ENCODE measurements at places on chromosomes 6 and 20.

DNA sequence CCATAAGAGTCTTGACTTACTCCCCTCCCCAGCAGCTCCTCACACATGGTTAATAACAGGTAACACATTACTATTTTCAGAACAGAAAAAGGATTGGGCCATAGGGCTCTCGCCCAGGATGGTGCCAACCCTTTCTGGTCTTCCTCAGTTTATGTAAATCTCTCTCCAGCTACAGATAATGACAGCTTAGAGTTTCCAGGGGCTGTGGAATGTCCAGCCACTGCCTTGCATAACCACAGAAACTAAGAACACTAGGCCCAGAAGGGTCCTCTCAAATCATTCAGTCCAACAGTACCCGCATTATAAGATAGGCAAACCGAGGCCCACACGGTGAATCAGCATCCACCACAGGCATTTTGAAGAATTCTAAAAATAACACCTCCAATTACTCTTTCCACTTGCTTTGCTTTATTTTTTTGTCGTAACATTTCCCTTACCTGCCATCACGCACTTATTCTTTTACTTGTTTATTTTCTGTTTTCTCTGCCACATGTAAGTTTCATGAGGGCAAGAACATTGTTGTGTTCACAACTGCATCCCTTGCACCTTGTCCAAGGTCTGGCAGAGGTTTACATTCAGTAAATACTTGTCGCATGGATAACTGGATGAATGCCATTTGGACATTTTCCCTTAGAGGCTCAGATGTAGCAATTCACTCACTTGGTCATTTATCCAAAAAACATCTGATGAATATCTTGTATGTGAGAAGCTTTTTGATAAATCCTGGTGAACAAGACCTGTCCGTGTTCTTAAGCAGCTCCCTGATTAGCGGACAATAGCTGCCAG is 6.4 kb upstream of the SDC4 start:
- DNase-seq, result no peak

DNA sequence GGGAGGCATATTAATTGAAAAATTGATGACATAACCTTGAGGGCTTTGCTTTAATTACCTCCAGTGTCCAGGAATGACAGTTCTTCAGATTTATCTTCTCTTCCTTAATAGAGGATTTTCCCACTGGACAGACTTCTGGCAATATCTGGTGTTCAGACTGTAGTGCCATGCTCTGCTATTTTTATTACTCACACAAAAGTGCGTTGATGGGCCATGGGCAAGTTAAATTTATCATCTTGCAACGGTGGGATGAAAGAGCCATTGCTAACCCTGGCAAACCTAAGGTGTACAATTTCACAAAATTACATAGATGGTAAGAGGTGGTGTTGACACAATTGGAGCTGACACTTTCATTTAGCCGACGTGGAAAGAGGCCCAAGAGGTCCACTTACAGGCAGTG is 253.7 kb upstream of the PLCB4 start:
- DNase-seq, result no peak

DNA sequence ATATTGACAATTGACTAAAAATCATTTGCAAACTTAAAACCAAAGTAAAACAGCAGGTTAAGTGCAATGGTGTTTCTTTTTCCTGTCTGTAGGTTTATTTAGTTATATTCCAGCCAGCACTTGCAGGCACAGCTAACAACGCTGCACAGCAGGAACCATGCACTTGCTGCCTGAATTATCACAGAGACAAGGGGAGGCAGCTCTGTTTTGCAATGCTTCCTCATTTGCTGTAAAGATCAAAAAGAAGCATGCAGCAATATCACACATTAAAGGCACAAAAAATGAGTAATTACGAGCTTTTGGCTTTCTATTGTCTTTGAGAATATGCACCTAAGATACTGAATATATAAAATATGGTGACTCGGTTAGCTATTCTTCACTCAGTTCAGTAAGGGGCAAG is 241.9 kb downstream of the EPHA7 start:
- DNase-seq, result no peak

DNA sequence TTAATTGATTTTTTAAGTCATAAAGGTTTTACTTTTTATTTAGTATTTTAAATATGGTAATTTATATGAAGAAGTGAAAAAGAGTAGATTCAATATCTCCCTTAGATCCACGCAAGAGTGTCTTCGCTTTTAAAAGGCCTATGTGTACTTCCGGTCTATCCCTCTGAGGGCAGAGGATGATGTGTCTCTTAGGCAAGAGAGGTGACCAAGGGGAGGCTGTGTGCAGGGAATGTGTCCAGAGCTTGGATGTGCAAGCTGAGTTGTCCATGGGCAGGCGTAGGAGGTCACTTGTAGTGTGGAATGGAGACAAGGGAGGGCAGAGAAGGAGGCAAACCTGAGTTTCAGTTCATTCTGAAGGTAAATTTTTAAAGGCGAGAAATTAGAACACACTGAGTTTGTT is 113.9 kb downstream of the CRYBG1 start:
- DNase-seq, result no peak

GRCh38 chr6:162638931-162639574 is 88.5 kb downstream of the PRKN start:
- no peak for DNase-seq

- DNase-seq, result no peak
These were observed 186.7 kb downstream of the GJA10 start for GRCh38 chr6:90080876-90081481.

DNA sequence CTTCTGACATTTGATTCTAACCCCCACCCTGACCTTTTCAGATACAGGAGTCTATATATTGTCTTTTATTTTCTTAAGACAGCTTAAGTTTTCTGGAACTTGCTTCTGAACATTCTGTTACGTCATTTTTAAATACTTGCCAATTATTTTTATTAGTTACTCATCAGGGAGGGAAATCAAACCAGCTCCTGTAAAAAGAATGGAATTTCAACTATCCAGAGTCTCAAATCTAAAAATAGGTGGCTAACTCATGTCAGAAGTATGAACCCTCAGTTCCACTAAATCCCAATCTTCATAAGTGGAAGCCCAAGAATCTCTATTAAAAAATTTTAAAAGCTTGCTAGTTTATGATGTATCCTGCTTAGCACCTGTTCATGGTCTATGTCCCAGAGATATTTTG is 900.0 kb downstream of the KIF16B start:
- DNase-seq, result no peak

DNA sequence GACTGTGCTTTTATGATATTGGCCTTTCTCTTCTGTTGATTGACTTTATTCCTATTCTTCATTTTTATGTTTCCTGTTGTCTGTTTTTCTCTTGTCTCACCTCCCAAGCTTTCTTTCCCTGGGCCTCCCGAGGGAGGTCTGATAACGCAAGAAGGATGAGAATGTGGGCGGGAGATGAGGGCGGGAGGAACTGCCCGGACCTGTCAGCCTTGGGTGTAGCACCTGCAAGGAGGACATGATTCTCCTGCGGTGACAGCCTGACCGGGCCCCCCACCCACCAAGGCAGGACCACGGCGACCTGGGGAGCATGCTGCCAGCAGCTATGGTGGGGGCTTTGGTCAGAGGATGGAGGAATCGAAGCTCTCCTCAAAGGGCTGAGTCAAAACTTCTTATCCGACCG is 86.9 kb downstream of the PLEKHG1 start:
- no peak for DNase-seq

- DNase-seq, result no peak
These were observed 43.4 kb downstream of the DLGAP4 start for GRCh38 chr20:36349384-36350170.
